ENCODE measurements at places on chromosomes 7 and 10.

DNA sequence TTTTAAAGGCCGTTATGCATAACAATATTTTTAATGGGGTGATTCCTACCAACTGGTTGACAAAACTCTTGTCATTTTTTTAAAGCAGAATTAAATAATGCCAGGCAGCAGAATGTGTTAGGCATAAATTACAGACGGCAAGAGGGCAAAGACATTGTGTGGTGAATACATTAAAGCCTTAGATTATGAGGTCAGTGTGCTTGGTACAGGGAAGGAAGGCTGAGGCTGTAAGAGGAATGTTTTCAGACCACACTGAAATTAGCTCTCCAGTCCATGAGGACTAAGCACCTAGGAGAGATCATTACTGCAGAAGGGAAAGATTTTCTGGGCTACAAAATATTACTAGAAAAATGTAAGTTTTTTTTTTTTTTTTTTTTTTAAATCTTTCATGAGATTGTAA is 312.8 kb upstream of the PRKCQ start:
- DNase-seq, result no peak

GRCh38 chr10:88964869-88965415 is 12.4 kb upstream of the ACTA2 start:
- DNase-seq, result no peak

GRCh38 chr7:131625817-131626372 is 69.5 kb upstream of the PODXL start:
- DNase-seq, result no peak

DNA sequence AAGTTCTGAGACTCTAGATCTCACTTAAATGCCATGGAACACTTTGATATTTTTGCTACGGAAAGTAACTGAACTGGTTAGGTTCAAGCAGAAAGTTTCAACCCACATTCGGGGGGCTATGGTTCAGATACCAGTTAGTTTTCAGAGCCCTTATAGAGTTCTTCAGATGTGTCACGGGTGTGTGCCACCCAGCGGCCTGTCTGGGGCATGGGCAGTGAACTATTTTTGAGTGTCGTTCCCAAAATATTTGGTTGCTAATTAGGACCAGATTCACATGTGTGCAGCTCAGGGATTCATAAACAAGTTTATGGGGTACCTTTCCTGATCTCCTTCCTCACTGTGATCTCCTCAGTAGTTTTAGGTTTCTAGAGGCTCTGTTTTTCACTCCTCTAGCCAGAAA is 271.9 kb downstream of the C7orf25 start:
- DNase-seq, result no peak

GRCh38 chr7:607938-608337 is 88.3 kb upstream of the PDGFA start:
- no peak for DNase-seq

GRCh38 chr7:107201795-107202450 is 33.1 kb downstream of the HBP1 start:
- no peak for DNase-seq

Data from CD4-positive, alpha-beta T cell treated with Interleukin-4 for 4 hours (primary cell).